ENCODE measurements at places on chromosomes 1 and 21. TPM values are rescaled to one million over a fixed set of nuclear protein-coding genes. Genes with fewer than 3 reads are reported as not detected.

DNA sequence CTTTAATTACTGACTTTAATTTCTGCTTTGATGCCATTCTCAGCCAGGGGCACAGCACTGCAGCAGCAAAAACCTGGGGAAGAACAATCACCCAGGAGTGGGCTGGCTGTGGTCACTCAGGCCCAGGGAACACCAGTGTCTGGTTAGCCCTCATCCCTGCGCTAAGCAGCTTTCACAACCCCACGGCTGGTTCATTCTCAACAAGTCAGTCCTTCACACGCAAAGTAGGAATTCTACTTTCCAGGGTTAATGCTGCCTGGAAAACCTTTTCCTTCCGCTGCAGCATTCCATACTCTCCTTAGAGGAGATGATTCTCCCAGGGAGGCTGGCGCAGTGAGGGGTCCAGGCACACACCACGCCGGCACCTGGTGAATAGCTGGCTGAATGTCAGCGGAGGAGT is 24.3 kb upstream of the KCNE1 start:
- DNase-seq, result no peak

- no peak for DNase-seq
Measured at GRCh38 chr1:156505679-156506298, 5.2 kb upstream of the MEF2D start.

DNA sequence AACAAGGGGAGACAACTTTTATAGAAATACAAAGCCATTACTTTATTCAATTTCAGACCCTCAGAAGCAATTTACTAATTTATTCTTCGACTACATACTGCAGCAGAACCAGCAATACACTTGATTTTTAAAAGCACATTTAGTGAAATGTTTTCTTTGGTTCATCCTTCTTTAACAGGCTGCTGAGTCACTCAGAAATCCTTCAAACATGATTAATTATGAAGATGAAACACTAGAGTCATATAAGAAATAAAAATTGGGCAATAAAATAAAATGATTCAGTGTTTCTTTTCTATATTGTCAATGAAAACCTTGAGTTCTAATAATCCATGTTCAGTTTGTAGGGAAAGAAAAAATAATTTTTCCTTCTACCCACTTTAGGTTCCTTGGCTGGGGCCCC is 47.0 kb downstream of the CHML start:
- DNase-seq, result no peak

DNA sequence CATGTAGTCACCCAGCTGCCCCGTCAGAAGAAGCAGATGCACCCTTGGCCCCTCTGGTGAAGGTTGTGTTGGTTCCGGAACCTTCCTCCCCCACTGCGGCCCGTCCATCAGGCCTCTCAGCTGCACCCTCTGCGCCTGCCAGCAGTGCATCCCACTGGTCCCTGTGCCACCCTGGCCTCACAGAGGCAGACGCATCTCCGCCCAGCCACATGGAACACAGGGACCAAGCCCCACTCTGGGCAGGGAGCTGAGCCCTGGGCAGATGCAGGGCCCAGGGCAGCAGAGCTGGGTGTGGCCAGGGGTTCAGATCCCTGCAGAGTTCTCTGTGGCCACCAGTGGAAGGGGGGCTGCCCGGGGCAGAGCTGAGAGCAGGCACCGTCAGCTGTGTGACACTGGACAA is 50.6 kb downstream of the SLC19A1 start:
- DNase-seq, result no peak

- peak; percentile 64 for DNase-seq
Measured at GRCh38 chr1:155085504-155086127, 7.0 kb downstream of the EFNA3 start.

DNA sequence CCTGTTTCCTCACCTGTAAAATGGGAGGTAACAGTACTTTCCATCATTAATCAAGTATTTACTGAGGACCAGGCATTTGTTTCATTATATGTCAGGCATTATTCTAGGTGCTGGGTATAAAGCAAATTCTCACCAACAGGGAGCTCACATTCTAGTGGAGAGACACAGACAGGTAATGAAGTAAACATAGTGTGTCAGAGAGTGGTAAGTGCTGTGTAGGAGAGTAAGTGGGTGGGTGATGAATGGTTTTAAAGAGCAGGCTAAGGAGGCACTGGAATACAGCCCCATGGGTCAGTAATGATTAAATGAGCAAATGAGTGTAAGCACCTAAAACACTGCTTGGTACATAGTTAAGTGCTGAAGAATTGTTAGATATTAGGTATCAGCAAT is 60.4 kb downstream of the DNTTIP2 start:
- DNase-seq, result no peak

GRCh38 chr1:8378981-8379470 is 61.1 kb downstream of the SLC45A1 start:
- DNase-seq, result no peak

DNA sequence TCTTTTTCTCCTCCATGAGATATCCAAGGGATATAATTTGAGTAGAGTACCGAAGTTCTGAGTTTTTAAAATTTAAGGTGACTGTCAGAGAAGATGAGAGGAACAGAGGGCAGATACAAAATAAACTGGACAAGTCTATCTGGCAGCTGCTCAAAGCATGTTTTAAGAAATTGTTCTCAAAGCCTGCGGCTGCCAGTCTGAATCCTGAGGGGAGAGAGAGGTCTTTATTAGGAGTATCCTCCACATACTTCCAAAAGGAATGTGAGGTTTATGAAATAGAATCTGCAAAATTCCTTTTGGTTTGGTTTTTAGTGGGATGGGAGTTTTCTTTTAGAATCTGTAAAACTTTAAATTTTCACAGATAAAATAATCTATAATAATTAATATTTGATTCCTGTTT is 41.3 kb downstream of the TTC13 start:
- DNase-seq, result no peak

- DNase-seq, result no peak
Measured at GRCh38 chr1:197958438-197959305, 41.5 kb downstream of the LHX9 start.

DNA sequence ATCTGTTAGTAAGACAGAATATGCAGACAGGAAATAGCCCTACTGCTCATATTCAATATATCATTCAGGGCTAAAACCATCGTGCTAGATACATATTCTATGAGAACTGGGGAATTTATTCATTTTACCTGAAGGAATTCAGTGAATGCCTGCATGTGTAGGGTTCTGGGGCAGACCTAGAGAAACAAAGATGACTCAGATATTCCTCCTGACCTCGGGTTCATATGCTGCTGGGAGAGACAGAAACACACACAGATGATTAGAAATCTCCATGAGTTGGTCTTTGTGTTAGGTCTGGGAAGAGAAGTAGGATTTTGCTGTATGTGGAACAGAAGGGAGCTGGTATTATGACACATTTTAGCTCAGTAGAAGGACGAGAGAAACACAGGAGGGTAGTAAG is 176.5 kb upstream of the ST6GALNAC5 start:
- DNase-seq, result no peak

- DNase-seq, result no peak
Measured at GRCh38 chr1:18796950-18797349, 62.5 kb downstream of the TAS1R2 start.

DNA sequence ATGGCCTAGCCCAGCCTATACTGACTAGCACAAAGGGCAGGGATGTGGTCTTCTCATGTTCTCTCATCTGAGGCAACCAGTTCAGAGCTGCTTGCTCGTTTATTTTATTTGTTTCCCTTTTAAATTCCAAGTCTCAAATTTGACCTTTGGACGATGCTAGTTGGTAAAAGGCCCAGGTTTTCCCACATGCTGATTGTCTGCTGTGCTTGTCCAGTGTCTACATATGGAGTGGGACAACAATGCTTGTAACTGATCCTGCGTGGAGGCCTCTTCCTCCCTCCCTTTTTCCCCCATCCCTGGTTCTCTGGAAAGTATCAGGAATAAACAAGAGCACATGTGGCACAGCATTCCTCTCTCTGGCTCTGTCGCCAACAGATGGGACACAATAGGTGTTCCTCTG is 34.0 kb upstream of the BEND5 start:
- DNase-seq, result no peak

DNA sequence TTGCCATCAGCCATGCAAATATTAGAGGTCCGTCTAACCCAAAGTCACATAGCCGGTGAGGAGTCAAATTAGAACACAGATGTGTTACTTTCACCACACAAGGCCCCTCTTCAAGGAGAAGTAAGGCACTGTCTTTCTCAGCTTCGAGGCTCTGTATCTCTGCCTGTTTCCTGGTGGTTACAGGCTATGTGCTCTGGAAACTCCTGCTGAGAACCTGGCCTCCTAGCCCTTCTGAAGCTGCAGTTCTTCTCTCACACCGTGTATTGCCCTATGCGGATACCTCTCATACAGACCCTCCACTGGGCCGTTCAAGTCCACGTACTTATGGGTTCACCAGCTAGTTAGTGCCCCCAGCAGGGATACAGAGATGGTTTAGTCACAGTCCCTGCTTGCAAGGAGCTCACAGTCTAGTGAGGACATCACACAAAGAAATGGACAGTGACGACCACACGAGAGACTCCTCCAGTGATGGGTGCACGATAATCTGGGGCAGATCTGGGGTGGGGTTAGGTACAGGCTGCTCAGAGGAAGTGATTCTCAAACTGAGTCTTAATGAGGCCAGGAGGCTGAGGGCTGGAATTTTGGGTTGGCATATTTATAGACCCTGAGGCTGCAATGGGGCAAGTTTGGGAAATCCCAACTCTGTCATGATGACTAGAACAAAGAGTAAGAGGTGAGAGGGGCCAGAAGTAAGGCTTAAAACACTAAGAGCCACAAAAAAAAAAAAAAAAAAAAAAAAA is 22.8 kb upstream of the ELOA start:
- DNase-seq, result no peak

DNA sequence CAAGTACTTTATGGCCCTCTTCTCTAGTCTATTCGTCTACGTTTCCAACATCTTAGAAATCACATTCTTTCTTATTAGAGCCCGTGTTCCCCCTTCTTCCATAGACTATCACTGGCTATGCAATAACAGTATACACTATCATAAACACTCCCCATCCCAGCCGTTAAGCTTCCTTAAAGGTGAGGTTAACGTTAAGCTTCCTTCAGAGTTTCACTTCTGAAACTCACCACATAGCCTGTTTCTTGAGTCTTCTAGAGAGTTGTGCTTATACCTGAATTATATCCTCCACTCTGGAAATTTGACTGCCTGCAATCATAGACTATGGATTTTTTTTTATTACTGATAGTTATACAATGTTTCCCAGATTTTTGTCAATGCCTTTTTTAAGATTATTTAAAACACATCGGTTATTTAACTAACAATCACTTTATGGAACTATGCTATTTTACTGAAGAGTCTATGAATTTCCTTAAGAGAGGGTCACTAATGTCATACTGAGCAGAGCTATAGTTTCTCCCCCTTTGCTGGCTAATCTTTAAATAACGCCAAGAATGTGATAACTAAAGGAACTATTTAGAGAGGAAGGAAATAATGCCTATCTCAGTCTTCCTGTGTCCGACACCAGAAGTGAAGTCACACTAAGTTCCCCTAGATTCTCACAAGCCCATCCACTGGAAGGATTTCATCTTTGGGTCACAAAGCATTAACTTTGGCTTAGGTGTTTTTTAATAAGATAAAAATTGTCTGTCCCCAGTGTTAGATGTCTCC is 16.8 kb downstream of the FCER1A start:
- DNase-seq, result no peak

DNA sequence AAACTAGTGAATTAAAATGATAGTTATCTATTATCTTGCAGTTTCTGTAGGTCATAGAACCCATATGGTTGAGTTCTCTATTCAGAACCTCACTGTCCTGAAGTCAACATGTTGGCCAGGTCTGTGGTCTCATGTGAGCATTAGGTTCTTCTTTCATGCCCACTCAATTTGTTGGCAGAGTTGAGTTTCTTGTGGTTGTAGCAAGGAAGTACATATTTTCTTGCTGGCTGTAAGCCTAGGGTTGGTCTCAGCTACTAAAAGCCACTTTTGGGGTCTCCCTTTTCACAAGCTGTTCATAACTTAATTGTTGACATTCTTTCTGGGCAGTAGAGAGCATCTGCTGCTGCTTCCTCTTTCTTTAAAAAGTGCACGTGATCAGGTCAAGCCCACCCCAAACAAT is 1165.1 kb upstream of the NCAM2 start:
- no peak for DNase-seq

GRCh38 chr1:30912913-30913652 is 4.5 kb upstream of the SDC3 start:
- DNase-seq, result no peak

GRCh38 chr1:165173818-165174217 is 182.7 kb downstream of the LMX1A start:
- peak; percentile 55 for DNase-seq

GRCh38 chr1:54274448-54274847 is 74.5 kb downstream of the MRPL37 start:
- DNase-seq, result no peak

DNA sequence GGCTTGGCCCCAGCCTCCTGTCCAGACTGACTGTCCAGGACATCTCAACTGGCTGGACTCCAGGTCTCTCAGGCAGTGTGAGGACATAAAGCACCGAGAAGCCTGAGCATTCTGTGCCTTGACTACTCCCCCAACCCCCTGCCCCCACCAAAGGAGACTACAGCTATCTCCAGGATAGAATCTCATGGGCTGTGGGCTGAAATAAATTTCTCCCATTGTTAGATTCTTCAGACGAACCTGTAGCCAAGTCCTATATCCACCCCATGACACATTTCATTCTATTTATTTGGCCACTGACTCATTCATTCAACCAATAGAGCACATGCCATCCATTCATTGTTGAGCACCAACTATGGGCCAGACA is 11.4 kb downstream of the VWA5B1 start:
- DNase-seq, result no peak

GRCh38 chr1:58395355-58395754 is 151.2 kb downstream of the OMA1 start:
- no peak for DNase-seq

- no peak for DNase-seq
Measured at GRCh38 chr1:40635763-40636500, 29.6 kb downstream of the RIMS3 start.

DNA sequence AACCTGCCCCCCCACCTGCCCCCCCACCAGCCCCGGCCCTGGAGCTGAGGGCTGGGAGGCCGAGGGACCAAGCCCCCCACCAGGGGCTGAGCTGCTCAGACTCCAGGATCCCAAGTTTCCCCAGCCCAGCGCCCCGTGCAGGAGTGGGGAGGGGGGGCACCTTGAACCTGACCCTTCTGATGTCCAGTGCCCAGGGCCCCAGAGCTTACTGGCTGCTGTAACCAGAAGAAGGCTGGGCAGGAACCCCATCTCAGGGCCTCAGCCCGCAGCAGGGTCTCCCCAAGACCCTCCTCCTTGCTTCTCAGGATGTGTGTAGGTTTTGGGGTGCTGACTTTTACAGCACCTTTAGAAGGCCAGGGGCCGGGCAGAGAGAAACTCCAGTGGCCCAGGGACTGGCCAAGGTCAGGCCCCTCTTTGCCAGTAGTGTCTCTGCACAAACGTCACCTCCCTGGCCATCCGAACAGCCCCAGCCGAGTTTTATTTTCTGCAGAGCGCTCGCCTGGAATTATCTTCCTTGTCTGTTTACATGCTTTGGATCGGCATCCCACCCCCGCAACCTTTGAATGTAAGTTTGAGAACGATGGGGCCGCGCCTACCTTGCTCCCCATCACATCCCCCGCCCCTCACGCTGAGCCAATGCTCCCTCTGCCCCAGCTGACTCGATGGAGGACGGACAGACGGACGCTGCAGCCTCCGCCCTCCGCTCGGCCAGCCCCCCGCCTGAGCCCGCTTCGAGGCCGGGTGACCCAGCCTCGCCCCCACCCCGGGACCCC is 70.1 kb upstream of the CASZ1 start:
- DNase-seq, result peak; percentile 33

The ADGRL4 gene
- 5.8 TPM for total RNA-seq

The RNPEP gene
- 70.4 TPM for total RNA-seq

The ADORA1 gene
- 47.3 TPM for total RNA-seq

The SLC30A10 gene
- total RNA-seq, result 1.4 TPM

The LRRC8B gene
- total RNA-seq, result 13.9 TPM

The NLRP3 gene
- total RNA-seq, result 1.1 TPM

The INTS3 gene
- total RNA-seq, result 26.1 TPM

The MYCL gene
- 14.5 TPM for total RNA-seq

All from prostate gland (tissue), 2 donors.